ENCODE measurements at places on chromosomes 6 and 20.

- DNase-seq: peak; percentile 67
These were observed 538 bp upstream of the GRM1 start for GRCh38 chr6:146028252-146028795.

DNA sequence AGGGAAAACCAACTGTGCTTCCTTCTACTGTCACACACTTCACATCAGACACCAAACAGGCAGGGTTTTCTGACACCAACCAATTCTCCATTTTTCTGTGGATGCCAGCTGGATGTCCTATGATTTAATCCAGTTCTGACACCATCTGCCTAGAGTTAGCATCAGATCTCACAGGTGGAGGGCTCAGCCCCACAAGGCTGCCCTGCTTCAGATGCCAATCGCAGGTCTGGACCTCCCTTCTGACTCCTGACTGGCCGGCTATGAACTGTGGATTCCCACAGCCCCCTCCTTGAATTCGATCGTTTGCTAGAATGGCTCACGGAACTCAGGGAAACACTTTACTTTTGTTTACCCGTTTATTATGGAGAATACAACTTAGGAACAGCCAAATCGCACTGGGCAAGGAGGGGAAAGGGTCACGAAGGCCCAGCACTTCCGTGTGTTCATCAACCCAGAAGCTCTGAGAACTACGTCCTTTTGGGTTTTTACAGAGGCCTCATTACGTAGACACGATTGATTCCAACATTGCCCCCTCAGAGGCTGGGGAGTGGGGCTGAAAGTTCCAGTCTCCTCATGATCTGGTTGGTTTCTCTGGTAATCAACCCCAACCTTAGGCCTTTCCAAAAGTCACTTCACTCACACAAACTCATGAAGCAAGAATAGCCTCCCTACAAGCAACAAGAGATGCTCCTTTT, 25.4 kb upstream of the MAS1 start:
- no peak for DNase-seq

DNA sequence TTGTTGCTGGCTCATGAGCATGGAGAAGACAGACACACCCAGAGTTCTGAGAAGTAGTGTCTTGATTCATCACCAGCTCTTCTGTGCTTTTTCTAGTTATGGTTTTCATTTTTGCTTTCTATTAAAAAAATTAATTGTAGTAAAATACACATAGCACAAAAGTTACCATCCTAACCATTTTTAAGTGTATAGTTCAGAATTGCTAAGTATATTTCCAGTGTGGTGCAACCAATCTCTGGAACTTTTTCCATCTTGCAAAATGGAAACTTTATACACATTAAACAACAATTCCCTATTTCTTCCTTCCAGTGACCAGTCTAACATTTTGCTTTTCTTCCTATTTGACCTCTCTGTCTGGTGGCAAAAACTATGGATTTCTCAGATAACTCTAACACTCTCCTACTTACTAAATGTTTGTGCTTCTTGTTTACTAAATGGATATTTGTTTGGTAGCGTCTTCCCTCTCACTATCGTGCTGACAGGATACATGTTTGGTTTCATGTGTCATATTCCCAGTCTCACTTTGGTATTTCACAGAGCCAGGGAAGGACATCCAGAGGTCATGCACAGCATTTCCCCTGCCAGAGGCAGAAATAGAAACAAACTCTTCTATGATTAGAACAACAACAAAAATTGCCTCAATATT, 40.6 kb downstream of the TXLNB start:
- no peak for DNase-seq

- no peak for DNase-seq
These were observed 47.4 kb downstream of the CYP39A1 start for GRCh38 chr6:46605091-46605797.

DNA sequence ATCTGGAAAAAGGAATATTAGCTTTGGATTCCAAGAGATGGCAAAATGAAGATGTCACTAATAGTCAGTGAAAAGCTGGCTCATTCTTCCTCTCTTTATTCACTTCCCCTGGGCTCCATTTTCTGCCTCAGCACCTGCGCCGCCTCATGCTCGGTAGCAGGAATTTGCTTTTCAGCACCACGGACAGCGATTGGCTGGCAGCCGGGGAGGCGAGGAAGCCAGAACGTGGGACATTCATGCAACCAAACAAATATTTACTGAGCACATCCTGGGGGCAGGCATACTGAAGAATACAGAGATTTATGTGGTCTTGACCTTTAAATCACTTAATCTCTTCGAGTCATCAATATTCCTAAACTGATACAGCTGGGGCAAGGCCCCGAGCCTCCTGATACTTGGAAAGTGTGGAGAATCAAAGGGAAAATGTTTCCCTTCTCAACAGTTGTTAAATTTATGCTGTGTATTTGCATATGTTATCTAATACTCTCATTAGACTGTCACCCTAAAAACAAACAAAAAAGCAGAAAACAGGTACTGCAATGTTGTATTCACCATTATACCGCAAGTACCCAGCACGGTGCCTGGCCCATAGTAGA, 12.1 kb upstream of the PDYN start:
- DNase-seq: peak; percentile 82

GRCh38 chr6:91299544-91300491, 712.9 kb upstream of the MAP3K7 start:
- no peak for DNase-seq

DNA sequence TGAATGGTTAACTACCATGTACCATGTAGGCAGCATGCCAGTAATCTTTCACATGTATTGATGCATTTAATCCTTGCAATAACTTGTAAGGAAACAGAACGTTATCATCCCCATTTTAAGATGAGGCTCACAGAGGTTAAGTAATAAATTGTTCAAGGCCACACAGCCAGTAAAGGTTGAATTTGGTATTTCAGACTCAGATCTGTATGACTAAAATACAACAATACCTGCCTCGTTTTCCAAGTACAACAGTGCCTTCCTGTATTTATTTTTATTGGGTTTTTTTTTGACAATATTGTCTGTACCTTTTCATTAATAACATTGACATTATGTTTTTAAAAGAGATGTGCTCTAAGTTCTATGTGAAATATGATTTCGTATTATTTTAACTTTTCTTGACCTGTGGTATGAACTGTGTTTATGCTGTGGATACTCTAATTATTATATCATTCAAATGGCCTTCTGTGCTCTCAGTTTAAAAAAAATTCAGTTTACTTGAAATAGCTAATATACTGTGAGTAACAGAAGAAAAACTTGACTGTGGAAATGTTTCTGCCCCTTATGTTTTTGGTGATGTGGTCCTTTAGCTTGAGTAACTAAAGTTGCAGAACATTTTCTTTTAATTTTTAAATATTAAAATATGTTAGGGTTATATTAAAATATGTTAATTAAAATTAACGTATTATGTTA, 39.7 kb downstream of the XRN2 start:
- DNase-seq: no peak

DNA sequence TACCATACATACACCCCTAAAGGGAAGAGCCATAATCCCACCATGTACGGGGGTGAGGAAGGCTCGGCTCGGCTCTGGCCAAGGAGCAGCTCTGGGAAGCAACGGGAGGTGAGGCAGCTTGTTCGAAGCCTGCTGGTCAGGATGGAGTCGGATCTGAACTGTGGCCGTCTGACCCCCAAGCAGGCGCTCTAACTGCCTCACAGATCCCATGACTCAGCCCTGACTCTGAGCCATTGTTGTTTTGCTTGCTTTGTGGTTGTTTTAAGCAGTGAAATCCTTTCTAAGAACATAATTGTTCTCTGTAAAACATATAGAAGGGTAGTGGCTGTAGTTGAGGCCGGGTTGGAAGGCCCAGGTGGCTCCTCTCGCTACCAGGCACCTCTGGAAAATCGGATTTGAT, 10.9 kb downstream of the C6orf132 start:
- no peak for DNase-seq

DNA sequence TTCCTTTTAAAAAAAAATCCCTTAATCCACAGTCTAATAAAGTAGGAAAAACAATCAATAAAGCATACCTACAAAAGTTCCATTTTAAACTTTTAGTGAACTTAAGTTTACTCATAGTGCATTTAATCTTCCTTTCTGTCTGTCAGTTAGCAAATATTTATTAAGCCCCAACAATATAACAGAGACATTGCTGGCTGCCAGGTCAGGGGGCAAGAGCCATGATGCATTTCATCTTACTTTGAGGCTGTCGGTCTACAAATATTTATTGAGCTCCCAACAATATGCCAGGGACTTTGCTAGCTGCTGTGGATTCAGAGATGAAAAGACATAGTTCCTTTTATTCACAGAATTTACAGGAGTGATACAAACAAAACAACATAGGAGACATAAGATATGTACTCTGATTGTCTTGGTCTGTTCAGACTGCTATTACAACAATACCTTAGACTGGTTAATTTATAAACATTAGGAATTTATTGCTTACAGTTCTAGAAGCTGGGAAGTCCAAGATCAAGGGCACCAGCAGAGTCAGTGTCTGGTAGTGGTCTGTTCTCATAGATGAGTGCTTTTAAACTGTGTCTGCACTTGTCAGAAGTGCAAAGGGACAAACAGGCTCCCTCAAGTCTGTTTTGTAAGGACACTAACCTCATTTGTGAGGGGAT, 118.6 kb downstream of the PLCB1 start:
- no peak for DNase-seq

- DNase-seq: peak; percentile 72
These were observed at the start of gene GMPR for GRCh38 chr6:16238057-16238962. Gene GMPR (plus strand): TSS chr6:16238587. CDS start chr6:16238694, 107 bp downstream.

- DNase-seq: no peak
These were observed 14.1 kb upstream of the OSER1 start for GRCh38 chr20:44224637-44225036.

DNA sequence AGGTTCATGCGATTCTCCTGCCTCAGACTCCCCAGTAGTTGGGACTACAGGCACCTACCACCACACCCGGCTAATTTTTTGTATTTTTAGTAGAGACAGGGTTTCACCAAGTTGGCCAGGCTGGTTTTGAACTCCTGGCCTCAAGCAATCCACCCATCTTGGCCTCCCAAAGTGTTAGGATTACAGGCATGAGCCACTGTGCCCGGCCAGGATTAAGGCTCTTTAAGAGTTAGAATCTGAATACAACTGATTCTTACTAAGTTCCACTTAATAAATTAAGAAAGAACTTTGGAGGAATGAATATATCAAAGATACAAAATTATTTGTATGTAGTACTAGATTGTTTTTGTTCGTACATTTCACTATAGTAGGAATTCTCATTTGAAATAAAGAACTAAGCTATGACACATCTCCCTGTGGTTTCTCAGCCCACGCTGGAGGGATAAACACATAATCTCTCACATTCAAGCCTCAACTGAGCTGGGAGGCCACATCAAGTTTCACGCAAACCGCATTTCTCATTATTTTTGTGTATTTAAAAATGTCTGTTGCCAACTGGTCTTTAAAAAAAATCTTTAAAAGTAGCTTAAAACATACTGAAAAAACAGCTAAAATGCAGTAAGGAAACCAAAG, 34.2 kb downstream of the DTNBP1 start:
- no peak for DNase-seq

- no peak for DNase-seq
These were observed 164.0 kb upstream of the AGPAT4 start for GRCh38 chr6:161437851-161438250.

Data from left kidney (tissue), 8 donors.